NCI-H1417 treated with DMSO at 0.1 percent for 48 hours (cell line): ENCODE measurements at places on chromosomes 4 and X.
A peak's percentile ranks its signal among the peaks of the same experiment; 100 is the strongest.

GRCh38 chr4:17493619-17494018, 18.3 kb downstream of the QDPR start:
- no peak for DNase-seq

- DNase-seq = no peak
Measured at GRCh38 chr4:147610686-147611085, 6.5 kb upstream of the TMEM184C start.

GRCh38 chrX:153921511-153922446, 4.3 kb downstream of the ARHGAP4 start:
- DNase-seq = no peak

- no peak for DNase-seq
Measured at GRCh38 chrX:15820106-15821073, 30.1 kb downstream of the ZRSR2 start.

GRCh38 chr4:186725469-186726425, 2.1 kb upstream of the FAT1 start:
- no peak for DNase-seq

DNA sequence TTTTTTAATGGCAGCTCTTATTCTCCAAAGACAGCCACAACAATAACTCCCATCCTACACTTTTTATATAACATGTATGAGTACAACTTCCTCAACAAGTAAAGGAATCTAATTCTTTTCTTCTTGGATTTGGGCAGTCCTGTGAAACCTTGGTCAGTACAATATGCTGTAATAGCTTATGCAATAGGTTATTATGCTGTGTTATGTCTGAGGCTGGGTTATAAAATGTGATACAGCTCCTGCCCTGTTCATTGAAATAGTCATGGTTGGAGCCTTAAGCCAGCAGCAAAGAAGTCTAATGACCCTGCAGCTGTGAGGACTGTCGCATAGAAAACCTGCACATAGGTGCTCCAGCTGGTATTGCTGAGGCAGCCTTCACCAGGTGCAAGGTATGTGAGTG, 215.8 kb upstream of the RASGEF1B start:
- no peak for DNase-seq

DNA sequence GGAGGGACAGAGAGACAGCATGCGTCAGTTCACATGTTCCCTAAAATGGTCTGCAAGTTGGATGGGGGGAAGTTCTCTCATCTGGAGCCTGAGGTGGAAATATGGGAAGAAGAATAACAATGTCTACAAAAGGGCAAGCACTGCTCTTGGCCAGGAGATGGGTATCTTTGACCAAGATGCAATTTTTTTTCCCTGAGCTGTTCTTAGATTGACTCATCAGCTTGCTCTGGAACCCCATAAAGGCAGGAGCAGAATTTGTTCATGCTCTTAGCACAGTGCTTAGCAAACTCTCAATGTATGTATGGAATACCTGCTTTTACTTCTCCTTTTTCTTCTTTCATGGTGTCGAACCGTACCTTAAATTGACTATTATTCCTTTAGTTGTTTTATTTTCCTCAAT, 90.5 kb upstream of the ZNF827 start:
- no peak for DNase-seq

- DNase-seq = no peak
Measured at GRCh38 chrX:120517936-120518335, 42.8 kb downstream of the CUL4B start.

GRCh38 chr4:153560908-153561307, 94.7 kb downstream of the TMEM131L start:
- DNase-seq = no peak

DNA sequence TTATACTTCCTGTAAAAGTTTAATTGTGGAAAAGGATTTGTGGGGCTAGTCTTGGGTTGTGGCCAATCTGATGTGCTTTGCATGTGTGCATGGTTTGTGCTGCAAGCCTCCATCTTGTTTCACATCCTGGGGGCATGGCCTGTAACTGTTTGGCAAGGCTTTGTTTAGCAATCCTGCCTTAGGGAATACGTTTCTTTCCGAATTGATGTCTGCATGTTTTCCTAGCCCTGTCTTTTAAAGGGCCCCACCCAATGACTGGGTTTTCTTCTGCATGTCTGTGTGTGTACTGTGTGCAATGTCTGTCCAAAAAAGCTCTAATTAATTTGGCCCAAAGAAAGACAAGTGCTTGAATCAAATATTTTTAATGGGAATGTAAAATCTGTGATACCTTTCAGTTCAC, 74.6 kb upstream of the MID1IP1 start:
- no peak for DNase-seq

GRCh38 chrX:42219231-42219630, 295.9 kb upstream of the CASK start:
- no peak for DNase-seq

DNA sequence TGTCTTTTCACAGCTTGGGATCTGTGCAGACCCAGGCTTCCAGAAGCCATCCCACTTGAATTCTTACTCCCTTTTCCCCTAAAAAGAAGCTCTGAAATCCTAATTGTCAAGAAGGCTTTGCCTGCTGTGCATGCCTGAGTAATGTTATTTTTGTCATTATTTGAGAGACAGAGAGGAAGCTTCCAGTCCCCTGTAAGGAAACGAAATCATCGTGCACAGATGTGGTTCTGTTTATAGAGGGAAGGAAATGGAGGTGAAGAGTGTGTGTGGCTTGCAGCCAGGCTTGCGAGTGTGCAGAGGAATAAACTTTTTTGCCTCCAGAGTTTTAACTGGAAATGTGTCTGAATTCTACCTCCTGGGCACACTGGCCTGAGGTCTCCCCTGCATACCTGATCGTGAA, 70.2 kb downstream of the TBL1X start:
- DNase-seq = no peak

DNA sequence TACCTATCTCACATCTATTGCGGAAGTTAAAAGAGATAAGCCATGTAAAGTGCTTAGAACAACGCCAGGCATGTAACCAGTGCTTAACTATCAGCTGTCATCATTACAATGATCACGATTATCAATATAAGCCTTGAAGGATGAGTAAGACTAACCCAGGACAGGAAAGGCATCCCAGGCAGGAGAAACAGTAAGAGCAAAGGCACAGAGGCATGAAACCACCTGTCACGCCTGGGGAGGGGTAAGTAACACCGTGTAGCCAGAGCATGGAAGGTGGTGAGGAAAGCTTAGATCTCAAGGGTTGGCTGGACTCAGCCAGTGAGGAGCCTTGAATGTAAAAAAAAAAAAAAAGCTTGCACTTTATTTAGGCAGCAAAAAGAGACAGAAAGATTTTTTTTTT, 71.7 kb upstream of the NOCT start:
- no peak for DNase-seq

GRCh38 chrX:123449335-123449734, 265.3 kb downstream of the GRIA3 start:
- DNase-seq = no peak

GRCh38 chr4:140533951-140534480, 10.0 kb downstream of the ELMOD2 start:
- no peak for DNase-seq

GRCh38 chrX:81120936-81121371, 80.8 kb downstream of the HMGN5 start:
- peak; percentile 2 for DNase-seq

- DNase-seq = no peak
Measured at GRCh38 chr4:120081726-120082125, 15.1 kb upstream of the MAD2L1 start.

DNA sequence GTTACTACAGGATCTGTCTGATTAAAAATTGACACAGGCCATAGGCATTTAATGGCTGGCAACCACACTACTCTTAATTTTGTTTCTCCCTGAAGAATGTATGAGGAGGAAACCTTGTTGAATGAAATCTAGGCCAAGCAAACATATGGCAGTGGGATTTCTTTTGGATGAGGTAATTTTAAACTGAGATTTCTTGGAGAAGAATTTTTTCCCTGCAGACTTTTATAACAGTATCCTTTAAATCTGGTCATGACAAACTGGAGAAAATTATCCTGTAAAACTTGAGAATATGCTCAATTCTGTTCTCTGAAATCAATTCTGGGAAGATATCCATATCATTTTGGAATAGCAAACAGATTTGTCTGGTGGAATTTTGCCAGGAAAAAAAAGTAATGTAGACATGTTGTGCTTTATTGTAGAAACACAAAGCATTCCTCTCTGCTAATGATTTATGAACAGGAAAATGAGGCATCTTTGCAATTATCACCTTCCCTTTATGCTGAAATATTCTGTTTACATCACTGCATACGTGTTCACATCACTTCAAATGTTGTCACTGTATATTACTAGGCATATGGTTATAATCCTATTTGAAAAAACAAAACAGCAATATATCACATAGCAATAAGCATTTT, 108.3 kb upstream of the ARSJ start:
- no peak for DNase-seq

- DNase-seq = no peak
Measured at GRCh38 chr4:94978904-94979303, 221.1 kb downstream of the BMPR1B start.

DNA sequence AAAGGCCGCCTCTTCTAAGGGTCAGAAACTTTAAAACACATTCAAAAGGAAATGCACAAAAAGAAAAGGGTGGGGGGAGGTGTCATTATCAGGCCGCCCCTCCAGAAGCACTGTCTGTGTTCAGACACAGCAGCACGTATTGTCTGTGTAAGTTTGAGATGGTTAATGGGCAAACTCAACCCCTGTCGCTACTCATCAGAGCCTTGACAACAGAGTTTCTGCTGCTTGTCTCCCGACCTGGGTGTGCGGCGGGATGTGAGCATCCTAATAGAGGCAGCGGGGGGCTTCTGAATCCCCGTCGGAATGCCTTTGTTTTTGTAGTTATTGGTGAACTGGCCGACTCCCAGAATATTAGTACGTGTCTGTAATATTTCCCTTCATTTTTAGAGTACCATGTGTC, 158.9 kb downstream of the DCTD start:
- DNase-seq = no peak

GRCh38 chrX:20463296-20464075, 196.8 kb upstream of the RPS6KA3 start:
- DNase-seq = no peak

DNA sequence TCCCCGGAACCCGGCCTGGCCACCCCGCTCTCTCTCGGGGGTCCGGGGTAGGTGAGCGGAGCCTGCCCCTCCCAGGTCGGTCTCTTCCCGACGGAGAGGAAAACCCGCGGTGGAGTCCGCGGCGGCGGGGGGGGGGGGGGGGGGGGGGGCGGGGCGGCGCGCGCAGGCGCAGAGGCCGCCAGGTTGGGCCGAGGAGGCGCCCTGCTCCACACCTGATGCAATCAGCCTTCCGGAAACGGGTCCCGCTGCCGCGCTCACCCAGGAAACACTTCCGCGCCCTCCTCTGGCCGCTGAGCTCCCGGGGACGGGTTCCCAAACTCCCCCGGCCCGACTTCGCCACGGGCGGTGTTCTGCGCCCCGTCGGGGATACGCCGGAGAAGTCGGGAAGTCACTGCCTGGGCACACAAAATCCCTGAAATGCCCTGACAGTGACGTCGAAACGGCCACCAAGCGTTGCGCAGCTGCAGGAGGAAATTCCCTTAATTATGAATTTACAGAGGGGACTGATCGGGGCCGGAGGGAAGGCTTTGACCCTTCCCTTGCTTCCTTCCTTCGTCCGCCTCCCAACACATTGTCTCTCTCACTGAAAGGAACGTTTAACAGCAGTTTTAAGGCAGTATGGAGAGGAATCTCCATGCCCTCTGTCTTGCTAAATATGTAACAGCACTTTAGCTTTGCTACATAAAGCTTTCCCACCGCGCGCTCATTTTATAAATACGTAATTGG, 2.1 kb upstream of the APBB2 start:
- peak; percentile 52 for DNase-seq
